ENCODE measurements at places on chromosomes 2 and 18.

DNA sequence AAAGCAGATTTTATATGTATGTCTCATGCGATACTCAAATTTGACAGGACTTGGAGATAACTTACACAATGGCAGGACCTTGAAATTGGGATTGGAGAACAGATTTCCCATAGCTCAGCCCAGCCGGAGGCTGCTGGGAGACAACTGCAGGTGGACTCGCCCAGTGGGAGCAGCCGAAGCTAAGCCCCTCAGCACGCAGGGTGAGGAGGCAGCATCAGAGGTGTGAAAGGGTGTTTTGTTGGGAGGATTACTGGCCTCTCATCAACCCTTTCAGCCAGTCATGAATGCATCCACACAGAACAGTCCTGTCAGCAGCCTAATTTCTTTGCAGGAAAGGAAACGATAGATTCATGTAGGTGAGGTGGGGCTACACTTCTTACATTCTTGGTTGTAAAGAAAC is 110.4 kb upstream of the DYNAP start:
- no peaks in the 10 kb centered on the region for H3K27me3 ChIP-seq
- DNase-seq, result no peak
- no peak overlapping the region for H3K27ac ChIP-seq
- no peaks in the 10 kb centered on the region for H3K36me3 ChIP-seq
- no peak overlapping the region for H3K4me3 ChIP-seq

GRCh38 chr2:218896501-218897393 is 16.1 kb downstream of the WNT10A start:
- H3K27ac ChIP-seq, result peak overlapping the region; percentile 48
- H3K27me3 ChIP-seq, result peaks cover 37% of the 10 kb centered on the region
- H3K4me3 ChIP-seq, result peak overlapping the region; percentile 25
- peaks cover 47% of the 10 kb centered on the region for H3K4me1 ChIP-seq
- no peaks in the 10 kb centered on the region for H3K36me3 ChIP-seq

DNA sequence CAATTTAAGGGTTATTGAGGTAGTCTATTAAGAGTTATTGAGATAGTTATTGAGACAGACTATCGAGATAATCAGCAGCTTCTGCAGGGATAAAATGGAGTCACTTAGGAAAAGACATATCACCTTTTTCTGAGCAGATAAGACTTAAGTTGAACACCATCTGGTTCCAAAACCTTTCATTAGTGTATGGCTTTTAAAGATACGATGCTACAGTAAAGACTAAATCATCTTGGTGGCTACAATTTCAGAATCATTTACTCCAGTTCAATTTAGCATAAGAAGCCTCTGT is 68.6 kb upstream of the DNAJC10 start:
- H3K4me3 ChIP-seq, result no peak overlapping the region
- no peak overlapping the region for H3K27ac ChIP-seq
- H3K4me1 ChIP-seq, result no peaks in the 10 kb centered on the region
- DNase-seq, result no peak

GRCh38 chr2:176136374-176137251 is 7.1 kb downstream of the HOXD8 start:
- DNase-seq, result peak; percentile 20
- H3K36me3 ChIP-seq, result no peaks in the 10 kb centered on the region
- no peak overlapping the region for H3K27ac ChIP-seq
- peaks cover 5% of the 10 kb centered on the region for H3K4me1 ChIP-seq
- peaks cover 69% of the 10 kb centered on the region for H3K27me3 ChIP-seq
- peak overlapping the region; percentile 53 for H3K4me3 ChIP-seq

- H3K4me1 ChIP-seq, result no peaks in the 10 kb centered on the region
- H3K4me3 ChIP-seq, result no peak overlapping the region
- no peaks in the 10 kb centered on the region for H3K36me3 ChIP-seq
- peak; percentile 8 for DNase-seq
Observed at GRCh38 chr2:119864318-119864717, 104.6 kb downstream of the PTPN4 start.

- no peak overlapping the region for H3K4me3 ChIP-seq
- DNase-seq, result peak; percentile 85
- no peak overlapping the region for H3K27ac ChIP-seq
- H3K27me3 ChIP-seq, result no peaks in the 10 kb centered on the region
Observed at GRCh38 chr18:13543811-13544732, 182.3 kb downstream of the FAM210A start.

- no peak overlapping the region for H3K27ac ChIP-seq
- H3K4me3 ChIP-seq, result no peak overlapping the region
- H3K36me3 ChIP-seq, result peaks cover 28% of the 10 kb centered on the region
- no peak for DNase-seq
- H3K27me3 ChIP-seq, result no peaks in the 10 kb centered on the region
- H3K4me1 ChIP-seq, result no peaks in the 10 kb centered on the region
Observed at GRCh38 chr2:24209389-24210105, 34.7 kb downstream of the FAM228A start.

- no peaks in the 10 kb centered on the region for H3K27me3 ChIP-seq
- H3K36me3 ChIP-seq, result no peaks in the 10 kb centered on the region
- DNase-seq, result no peak
- no peak overlapping the region for H3K27ac ChIP-seq
Observed at GRCh38 chr18:24420551-24420950, 5.9 kb upstream of the IMPACT start.

- H3K27ac ChIP-seq, result peak overlapping the region; percentile 74
- peaks cover 43% of the 10 kb centered on the region for H3K4me1 ChIP-seq
- DNase-seq, result no peak
- no peak overlapping the region for H3K4me3 ChIP-seq
- H3K36me3 ChIP-seq, result no peaks in the 10 kb centered on the region
- no peaks in the 10 kb centered on the region for H3K27me3 ChIP-seq
Observed at GRCh38 chr2:15751477-15751876, 159.8 kb downstream of the DDX1 start.

DNA sequence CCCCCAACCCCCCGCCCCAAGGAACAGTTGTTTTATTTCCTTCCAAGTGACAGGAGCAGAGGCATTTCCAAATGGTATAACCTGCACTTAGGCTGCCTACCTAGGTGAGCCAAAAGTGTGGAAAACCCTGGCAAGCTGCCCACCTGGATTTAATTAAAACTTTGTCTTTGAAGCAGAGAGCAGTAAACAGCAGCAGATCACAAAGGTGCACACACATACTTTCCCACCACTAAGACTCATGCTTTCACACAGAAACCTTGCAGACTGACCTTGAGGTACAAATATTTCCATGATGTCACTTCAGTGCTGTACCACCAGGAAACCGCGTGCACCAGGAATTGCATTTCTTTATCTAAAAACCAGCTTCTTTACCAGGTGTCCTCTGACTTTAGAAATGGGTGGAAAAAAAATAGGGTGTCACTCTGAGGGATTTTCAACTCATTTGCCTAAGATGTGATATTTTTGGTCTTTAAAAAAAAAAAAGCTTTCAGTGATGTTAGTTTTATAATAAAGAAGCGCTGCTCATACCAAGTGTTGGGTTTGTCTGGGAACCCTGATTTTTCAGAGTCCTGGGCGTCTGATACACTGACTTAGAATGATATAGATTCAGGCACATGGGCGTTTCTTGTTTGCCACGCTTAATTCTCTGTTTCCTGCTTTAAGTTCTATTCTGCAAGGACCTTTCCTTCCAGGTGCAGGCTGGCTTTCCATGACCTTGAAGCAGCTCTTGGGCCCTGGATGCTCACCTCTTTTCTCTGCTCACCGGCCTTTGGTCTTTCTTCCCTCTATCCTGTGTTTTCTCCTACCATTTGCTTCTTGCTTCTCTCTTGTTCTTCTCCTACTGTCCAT is 70.7 kb upstream of the BCL2L11 start:
- H3K36me3 ChIP-seq, result no peaks in the 10 kb centered on the region
- no peak for DNase-seq
- no peaks in the 10 kb centered on the region for H3K27me3 ChIP-seq
- H3K4me3 ChIP-seq, result no peak overlapping the region
